ENCODE measurements at places on chromosomes 3 and 15.

DNA sequence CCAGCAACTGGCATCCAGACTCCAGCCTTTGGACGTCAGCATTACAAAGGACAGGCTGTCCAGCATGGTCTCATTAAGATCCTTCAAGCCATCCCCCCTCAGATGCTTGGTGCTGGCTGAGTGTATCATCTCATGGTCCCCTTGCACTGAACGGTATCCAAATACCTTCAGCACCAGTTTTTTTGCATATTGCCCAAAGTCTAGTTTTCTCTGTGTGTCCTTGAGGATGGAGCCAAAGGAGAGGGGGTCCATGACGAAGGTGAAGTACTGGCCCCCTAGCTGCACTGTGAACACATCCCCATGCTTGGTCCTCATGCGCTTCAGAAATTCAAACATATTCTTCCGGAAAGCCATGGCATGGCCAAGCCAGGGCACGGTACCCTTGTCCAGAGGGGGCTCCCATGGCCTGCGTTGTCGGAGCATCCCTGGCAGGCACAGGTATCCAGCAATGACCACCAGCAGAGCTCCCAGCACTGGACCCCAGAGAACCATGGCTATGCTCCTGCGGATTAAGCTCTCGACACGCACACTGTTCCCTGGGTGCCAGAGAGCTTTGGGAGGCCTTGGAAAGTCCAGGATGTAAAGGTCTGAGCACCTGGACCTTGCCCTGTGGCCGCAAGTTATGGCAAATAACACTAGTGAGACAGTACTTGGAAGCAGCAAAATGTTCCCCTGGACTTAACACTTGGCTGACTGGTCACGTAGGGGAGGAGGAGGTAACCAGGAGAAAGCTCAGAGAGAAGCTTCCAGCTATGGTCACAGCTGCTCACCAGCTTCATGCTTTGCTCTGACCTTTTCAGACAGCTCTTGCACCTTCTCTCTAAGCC lies at the start of gene CYP8B1:
Gene CYP8B1 (minus strand): TSS at position 555 of the 827 bp plus-strand sequence. CDS start 63 bp downstream, at position 492.
- no peak for DNase-seq

DNA sequence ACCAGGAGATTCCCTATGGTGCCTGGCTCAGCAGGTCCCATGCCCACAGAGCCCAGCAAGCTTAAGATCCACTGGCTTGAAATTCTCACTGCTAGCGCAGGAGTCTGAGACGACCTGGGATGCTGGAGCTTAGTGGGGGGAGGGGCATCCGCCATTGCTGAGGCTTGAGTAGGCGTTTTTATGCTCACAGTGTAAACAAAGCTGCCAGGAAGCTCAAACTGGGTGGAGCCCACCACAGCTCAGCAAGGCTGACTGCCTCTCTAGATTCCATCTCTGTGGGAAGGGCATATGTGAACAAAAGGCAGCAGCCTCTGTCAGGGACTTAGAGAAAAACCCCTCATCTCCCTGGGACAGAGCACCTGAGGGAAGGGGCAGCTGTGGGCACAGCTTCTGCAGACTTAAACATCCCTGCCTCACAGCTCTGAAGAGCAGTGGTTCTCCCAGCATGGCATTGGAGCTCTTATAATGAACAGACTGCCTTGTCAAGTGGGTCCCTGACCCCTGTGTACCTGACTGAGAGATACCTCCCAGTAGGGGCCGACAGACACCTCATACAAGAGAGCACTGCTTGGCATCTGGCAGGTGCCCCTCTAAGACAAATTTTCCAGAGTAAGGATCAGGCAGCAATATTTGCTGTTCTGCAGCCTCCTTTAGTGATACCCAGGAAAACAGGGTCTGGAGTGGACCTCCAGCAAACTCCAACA lies 231.5 kb upstream of the SETMAR start:
- no peak for DNase-seq

DNA sequence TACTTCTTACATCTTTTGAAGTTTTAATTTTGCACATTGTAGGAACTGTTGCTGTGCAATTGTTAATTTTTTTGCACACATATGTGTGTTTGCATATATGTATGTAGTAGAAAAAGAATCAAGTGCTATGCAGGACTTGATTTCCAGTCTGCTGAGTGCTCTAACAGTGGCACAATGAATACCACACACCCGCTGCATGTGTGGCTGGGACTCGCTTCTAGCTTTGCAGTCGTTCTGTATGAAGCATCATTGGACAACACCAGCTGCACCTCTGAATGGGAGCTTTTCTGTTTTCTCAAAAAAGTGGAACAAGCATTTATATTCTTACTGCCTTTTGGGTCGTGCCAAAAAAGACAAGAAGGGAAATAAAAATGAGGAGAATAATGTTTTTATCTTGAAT lies 564.7 kb downstream of the FOXP1 start:
- DNase-seq = no peak

- DNase-seq = no peak
Measured at GRCh38 chr15:78561490-78561889, 3.8 kb upstream of the CHRNA5 start.

DNA sequence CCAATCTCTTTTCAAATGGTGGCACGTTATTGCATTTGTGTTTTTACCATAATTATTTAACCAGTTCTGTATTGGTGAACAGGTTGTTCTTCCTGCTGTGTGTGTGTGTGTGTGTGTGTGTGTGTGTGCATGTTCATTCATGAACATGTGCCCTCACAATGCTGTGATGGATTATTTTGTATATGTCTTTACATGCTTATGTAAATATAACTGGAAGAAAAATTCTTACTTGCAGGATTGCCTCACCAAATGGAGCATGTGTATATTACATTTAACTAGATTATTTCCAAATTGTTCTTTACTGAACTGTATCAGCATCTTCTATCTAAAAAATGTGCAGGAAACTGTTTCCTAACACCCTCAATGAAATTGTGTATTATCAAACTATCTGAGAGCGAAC lies 175.2 kb upstream of the ZPLD1 start:
- no peak for DNase-seq

GRCh38 chr3:101903451-101903871 lies 54.1 kb downstream of the NFKBIZ start:
- no peak for DNase-seq
